ENCODE measurements at places on chromosomes 13 and 19. TPM values are rescaled to one million over a fixed set of nuclear protein-coding genes. Genes with fewer than 3 reads are reported as not detected.

The HCN2 gene
- total RNA-seq: 0.72 TPM

The NALCN gene
- 5.6 TPM for total RNA-seq

The ZNF317 gene
- 17.6 TPM for total RNA-seq

The ANGPTL4 gene
- 1.9 TPM for total RNA-seq

DNA sequence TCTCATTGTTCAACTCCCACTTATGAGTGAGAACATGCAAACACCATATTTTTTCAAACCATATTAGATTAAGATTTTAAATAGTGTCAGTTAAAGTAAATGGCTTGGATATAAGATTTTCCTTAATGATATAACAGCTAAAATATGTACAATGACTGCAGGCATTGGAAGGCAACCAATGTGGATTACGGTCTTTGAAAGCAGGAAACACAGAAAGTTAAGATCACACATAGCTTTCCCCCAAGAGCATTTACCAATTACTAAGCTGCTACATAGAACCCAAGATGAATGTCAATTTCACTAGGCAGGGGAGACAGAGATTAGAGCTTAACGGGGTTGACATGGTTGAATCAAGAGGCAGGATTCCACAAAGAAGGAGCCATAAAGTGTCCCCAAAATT is 173.2 kb upstream of the TRPC4 start:
- H3K27ac ChIP-seq: no peak overlapping the region
- no peaks in the 10 kb centered on the region for H3K27me3 ChIP-seq
- peak; percentile 26 for DNase-seq
- H3K4me3 ChIP-seq: no peak overlapping the region
- H3K36me3 ChIP-seq: no peaks in the 10 kb centered on the region

GRCh38 chr19:38656171-38656981 is 8.9 kb downstream of the ACTN4 start:
- H3K4me3 ChIP-seq: no peak overlapping the region
- peak overlapping the region; percentile 54 for H3K27ac ChIP-seq
- H3K4me1 ChIP-seq: peaks cover 50% of the 10 kb centered on the region
- peak; percentile 63 for DNase-seq
- no peaks in the 10 kb centered on the region for H3K27me3 ChIP-seq
- H3K36me3 ChIP-seq: peaks cover 17% of the 10 kb centered on the region

DNA sequence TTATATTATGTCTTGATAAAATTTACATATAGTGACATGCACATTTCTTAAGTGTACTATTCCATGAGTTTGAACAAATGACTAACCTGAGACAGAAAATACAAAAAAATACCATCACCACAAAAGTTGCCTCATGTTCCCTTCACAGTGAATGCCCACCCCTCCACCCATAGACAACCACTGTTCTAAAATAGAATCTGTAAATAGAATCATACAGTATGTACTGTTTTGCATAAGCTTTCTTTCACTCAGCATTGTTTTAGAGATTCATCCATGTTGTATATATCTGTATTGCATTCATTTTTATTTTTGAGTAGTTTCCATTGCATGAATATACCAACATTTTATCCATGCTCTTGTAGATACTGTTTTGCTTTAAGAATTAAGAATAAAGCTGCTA is 23.3 kb upstream of the RBM26 start:
- DNase-seq: no peak
- H3K4me3 ChIP-seq: no peak overlapping the region
- no peaks in the 10 kb centered on the region for H3K27me3 ChIP-seq
- H3K27ac ChIP-seq: no peak overlapping the region
- no peaks in the 10 kb centered on the region for H3K36me3 ChIP-seq

GRCh38 chr19:13163609-13164342 is 13.6 kb downstream of the IER2 start:
- no peak overlapping the region for H3K4me3 ChIP-seq
- H3K36me3 ChIP-seq: no peaks in the 10 kb centered on the region
- H3K27ac ChIP-seq: peak overlapping the region; percentile 98
- DNase-seq: peak; percentile 83

DNA sequence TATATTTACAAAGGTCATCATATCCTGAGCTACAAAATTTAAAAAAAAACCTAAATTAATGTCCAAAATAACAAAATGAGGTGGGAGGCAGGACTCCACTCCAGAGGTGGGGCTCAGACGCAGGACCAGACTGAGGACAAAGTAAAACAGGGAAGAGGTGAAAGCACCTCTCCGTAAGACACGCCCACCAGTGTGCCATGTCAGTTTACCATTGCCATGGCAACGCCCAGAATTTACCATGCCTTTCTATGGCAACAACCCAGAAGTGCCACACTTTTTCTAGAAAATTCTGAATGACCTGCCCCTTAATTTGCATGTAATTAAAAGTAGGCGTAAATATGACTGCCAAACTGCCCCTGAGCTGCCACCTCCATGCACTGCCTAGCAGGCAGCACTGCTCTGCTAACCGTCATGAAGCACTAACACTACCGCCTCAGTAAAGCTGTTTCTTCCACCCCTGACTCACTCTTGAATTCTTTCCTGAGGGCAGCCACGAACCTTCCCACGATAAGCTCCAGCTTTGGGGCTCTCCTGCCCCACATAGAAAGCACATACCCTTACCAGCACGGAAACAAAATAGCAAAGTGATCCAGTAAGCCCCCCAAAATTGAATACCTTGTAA is 22.3 kb upstream of the PDCD5 start:
- no peaks in the 10 kb centered on the region for H3K4me1 ChIP-seq
- no peaks in the 10 kb centered on the region for H3K36me3 ChIP-seq
- H3K27ac ChIP-seq: no peak overlapping the region
- no peaks in the 10 kb centered on the region for H3K27me3 ChIP-seq

DNA sequence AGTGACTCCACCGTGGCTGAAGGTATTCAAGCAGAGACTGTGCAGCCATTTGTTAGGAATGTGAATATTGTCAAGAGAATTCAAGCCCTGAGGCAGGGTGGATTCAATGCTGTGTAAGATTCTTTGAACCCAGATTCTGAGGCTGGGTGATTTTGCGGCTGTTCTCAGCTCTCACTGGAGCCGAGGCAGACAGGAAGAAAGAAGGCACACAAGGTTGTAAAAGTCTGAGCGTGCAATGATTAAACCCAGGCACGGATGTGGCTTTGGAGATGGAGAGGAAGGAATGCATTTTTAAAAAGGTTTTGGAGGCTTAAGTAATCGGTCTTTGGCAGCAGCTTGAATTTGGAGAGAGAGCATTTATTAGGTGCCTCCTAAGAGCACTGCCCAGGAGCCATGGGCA is 187.9 kb downstream of the KATNAL1 start:
- H3K36me3 ChIP-seq: no peaks in the 10 kb centered on the region
- H3K4me1 ChIP-seq: peaks cover 3% of the 10 kb centered on the region
- DNase-seq: peak; percentile 64
- no peak overlapping the region for H3K27ac ChIP-seq

DNA sequence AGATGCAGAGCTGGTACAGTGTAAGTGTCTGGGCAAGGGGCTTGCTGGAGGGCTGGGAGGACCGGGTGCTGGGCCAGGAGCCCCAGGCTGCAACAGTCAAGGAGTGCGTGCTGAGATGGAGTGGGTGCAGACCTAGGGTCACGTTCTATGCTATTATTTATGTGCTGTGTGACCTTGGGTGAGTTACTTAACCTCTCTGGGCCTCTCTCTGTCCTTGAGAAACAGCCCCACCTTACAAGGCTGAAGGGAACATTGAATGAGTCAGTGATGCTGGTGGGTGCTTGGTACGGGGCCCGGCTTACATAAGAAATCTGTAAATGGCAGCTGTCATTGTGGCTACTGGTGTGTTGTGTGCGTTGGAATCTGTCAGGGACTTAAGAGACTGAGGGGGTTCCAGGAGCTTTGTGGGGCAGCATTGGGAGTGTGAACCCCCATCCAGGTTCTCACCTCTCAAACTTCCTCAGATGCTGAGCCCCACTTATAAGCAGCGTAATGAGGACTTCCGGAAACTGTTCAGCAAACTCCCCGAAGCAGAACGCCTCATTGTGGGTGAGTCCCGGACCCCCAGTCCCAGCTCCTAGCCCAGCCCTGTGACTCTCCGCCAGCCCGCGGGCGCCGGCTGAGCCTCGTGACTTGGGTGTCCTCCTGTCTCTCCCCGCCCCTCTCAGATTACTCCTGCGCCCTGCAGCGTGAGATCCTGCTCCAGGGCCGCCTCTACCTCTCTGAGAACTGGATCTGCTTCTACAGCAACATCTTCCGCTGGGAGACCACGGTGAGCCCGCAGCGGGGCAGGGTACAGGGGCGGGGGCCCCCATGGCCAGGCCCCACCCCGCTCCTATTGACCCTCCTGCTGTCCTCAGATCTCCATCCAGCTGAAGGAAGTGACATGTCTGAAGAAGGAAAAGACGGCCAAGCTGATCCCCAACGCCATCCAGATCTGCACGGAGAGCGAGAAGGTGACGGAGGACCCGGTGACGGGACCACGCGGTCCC is 9.6 kb downstream of the GRAMD1A start:
- no peaks in the 10 kb centered on the region for H3K27me3 ChIP-seq
- DNase-seq: no peak
- H3K27ac ChIP-seq: no peak overlapping the region
- peaks cover 52% of the 10 kb centered on the region for H3K36me3 ChIP-seq

DNA sequence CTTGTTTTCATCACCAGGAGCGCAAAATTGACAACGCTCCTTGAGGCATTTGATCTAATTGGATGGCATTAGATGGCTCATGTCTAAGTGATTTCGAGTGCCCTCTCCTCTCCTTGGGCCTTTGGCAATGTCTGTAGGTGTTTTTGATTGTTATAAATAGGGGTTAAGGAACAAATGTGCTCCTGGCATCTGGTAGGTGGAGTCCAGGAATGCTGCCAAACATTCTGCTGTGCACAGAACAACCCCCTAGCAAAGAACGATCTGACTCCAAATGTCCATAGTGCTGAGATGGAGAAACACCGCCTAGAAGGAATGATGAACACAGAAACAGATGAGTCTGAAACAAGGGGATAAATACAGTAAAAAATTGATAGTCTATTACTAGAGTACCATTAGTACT is 68.0 kb upstream of the C1QTNF9B start:
- H3K27me3 ChIP-seq: no peaks in the 10 kb centered on the region
- H3K36me3 ChIP-seq: no peaks in the 10 kb centered on the region
- 0 out of 2 replicates have a peak, but pooled peaks cover 2% of the 10 kb centered on the region for H3K4me1 ChIP-seq
- no peak overlapping the region for H3K27ac ChIP-seq
- no peak for DNase-seq

DNA sequence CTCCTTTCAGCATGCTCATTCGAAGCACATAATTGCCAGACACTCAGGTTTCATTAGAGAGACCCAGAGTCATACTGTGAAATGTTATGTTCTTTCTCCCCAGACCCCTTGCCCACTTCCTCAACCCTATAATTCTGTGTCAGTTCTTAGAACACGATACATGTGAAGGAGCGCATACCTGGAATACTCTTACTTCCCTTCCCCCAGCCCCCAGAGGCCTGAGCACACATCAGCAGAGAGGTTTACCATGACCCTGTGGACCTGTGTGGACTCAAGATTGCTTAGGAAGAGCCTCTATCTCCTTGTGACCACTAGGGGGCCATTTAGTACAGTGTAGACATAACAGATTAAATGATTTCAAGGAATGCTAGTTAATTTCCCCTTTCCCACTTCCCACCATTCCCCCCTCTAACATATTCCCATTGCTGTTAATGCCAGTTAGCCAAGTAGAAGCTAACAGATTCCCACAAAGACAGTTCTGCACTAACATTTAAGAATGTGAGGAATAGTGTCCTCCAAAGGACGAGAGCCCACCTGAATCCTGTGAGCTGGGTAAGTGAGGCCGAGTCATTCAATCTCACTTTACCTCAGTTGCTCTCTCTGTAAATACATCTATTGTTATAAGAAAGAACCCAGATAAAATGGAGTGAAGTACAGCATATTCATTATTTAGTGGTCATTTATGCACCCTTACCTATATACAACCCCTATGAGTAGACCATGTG is 154.2 kb upstream of the MAB21L1 start:
- no peaks in the 10 kb centered on the region for H3K4me1 ChIP-seq
- no peaks in the 10 kb centered on the region for H3K36me3 ChIP-seq
- no peak overlapping the region for H3K27ac ChIP-seq
- no peaks in the 10 kb centered on the region for H3K27me3 ChIP-seq

- H3K27ac ChIP-seq: peak overlapping the region; percentile 79
- peak; percentile 22 for DNase-seq
- no peaks in the 10 kb centered on the region for H3K4me1 ChIP-seq
- H3K36me3 ChIP-seq: 0 out of 2 replicates have a peak, but pooled peaks cover under 1% of the 10 kb centered on the region
- H3K27me3 ChIP-seq: no peaks in the 10 kb centered on the region
- peak overlapping the region; percentile 55 for H3K4me3 ChIP-seq
These were observed 640 bp downstream of the ZSCAN5A start for GRCh38 chr19:56314018-56314380.

DNA sequence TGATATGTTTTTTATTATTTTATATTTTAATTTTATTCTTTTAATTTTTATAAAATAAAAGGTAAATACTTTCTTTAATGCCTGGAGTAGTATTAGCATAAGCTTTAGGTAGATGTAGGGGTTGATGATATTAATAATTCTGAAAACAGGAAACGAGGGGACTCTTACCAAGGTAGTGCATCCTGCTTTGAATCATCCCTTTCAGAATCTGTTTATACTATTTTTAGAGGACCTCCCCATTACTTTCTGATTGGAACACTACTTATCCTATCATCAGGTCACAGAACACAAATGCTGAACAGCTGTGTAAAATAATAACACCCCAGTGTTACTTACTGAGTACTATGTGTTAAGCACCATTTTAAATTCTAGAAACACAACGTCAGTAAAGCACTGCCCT is 27.3 kb downstream of the COG6 start:
- H3K4me3 ChIP-seq: no peak overlapping the region
- H3K27ac ChIP-seq: no peak overlapping the region
- no peaks in the 10 kb centered on the region for H3K4me1 ChIP-seq
- no peak for DNase-seq
- no peaks in the 10 kb centered on the region for H3K27me3 ChIP-seq
